MV-4-11 (cell line): ENCODE measurements at places on chromosomes 12 and 14.
A peak's percentile ranks its signal among the peaks of the same experiment; 100 is the strongest.

- DNase-seq: no peak
Observed at GRCh38 chr12:41418586-41418985, 230.5 kb downstream of the PDZRN4 start.

GRCh38 chr12:71694099-71694820, 8.4 kb downstream of the TMEM19 start:
- no peak for DNase-seq

DNA sequence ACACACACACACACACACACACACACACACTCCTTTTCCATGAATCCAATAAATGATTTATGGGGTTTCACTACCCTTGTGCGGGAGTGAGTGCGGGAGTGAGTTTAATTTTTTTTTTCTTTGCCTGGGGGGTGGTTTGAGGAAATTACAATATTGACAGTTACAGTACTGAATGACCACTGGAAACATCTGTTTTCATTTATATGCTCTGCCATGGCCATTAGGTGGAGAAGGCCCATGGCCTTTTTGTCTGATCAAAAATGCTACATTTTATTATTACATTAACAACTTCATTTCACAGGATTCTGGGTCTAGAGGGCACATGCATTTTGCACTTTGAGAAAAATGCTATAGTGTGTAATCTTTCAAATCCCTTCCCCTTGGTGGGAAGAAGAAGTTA, 5.9 kb downstream of the TBX3 start:
- DNase-seq: no peak

DNA sequence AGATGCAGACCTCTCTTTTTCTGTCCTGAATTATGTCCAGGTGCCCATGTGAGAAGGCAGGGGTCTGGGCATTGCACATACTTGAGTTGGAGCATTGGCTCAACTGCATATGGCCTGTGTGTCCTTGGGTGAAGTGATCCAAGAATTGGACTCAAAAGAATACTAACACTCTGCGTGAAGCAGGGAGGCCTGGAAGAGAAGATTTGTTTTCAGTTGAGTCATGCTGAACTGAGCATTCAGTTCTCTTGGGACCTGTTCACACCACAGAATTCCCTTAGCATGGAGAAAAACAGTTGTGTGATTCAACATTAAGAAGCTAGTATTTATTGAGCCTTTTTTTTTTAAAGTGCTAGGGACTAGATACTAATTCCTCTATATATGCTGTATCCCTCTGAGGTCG, 164.7 kb upstream of the TBX3 start:
- no peak for DNase-seq

GRCh38 chr12:14540801-14541462, 26.8 kb downstream of the PLBD1 start:
- DNase-seq: no peak

- no peak for DNase-seq
Observed at GRCh38 chr14:95458459-95458858, 58.0 kb downstream of the SYNE3 start.

- DNase-seq: no peak
Observed at GRCh38 chr12:124319368-124320050, 24.6 kb downstream of the RFLNA start.

DNA sequence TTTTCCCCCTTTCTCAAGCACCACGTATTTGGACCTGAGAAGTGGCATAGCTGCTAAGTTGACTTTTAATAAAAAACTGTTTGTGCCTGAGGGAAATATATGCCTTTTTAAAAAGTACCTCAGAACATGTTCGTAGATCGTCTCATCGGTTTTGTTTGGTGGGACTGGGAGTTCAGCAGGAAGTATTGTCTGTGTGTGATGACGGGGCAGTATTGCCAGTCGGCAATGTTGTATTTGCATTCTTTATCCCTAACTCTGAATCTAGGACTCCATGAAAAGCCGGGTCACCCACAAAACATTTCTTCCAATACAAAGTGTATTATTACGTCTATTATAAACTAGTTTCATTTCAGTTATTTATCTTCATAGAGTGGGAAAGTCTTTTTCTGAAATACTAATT, 19.7 kb upstream of the FGD4 start:
- no peak for DNase-seq

GRCh38 chr12:28456934-28457710, 266.9 kb downstream of the CCDC91 start:
- DNase-seq: no peak

- DNase-seq: no peak
Observed at GRCh38 chr12:82242729-82243128, 115.5 kb downstream of the CCDC59 start.

GRCh38 chr12:47935184-47935583, 28.2 kb upstream of the TMEM106C start:
- no peak for DNase-seq

GRCh38 chr12:116916122-116916521, 5.4 kb downstream of the FBXW8 start:
- no peak for DNase-seq

DNA sequence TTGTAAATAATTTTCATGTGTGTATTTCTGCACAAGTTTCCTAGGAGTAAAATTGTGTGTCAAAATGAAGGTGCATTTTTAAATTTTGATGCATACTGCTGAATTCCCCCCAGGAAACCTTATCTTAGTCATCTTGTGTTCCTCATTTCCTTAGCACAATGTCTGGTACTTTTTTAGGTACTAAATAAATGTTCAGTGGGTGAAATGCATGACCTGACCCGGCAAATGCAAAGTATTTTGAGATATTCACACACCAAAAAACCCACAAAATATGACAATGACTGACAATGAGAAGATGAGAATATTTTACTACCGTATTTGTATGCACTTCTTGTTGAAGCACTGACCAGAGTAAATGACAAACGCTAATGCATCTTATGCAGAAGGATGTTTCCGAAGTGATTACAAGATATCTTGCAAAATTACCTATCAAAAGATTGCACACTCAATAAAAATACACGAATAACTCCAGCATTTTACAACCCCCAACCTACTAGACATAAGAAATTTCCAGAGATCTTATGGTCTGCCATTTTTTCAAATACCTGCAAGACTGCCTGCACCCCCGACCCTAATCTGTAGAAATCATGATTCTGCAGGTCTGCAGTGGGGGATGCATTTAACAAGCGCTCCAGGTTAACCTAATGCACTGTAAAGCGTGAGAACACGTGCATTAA, 895 bp upstream of the PRKAB1 start:
- DNase-seq: peak; percentile 22

DNA sequence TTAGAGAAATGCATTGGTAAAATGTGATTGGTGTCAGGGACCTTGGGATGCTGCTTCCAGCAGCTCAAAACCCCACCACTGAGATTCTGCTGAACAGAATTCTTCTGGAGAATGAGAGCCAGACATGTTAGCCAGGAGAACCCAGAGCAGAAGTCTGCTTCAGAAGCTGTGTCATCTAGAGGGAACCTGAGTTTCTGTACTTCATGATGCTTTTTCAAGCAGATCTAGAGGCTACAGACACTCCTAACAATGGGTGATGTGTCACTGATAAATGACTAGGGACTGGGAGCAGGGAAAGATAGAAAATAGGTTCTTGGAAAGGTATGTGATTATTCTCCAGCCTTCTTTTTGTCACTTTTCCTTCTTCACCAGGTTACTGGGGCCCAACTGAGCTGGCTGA, 41.6 kb downstream of the KANSL2 start:
- no peak for DNase-seq

DNA sequence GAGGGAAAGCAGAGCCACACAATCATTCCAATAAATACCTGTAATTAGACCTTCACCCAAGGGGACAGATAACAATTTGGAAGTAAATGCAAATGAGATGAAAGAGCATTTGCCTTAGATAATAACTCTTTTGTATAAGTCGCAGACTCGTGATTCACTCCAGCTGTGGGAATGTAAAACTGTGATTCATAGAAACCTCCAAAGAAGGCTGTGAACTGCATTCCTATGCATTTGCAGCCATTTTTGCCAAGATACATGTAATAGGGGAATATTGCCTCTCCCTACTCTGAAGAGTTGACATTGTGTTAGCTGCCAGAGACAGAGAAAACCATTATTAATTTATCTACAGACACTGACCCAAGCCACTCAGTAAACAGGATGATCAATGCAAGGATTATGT, 181.9 kb upstream of the ARHGAP5 start:
- DNase-seq: no peak

- no peak for DNase-seq
Observed at GRCh38 chr12:76813265-76813664, 49.4 kb downstream of the ZDHHC17 start.

- no peak for DNase-seq
Observed at GRCh38 chr14:28542040-28542439, 224.5 kb upstream of the FOXG1 start.

GRCh38 chr14:37610945-37611523, 15.6 kb downstream of the TTC6 start:
- no peak for DNase-seq

GRCh38 chr12:95623554-95624170, 72.4 kb upstream of the USP44 start:
- no peak for DNase-seq

- DNase-seq: no peak
Observed at GRCh38 chr14:64611358-64612020, 61.7 kb downstream of the PPP1R36 start.

GRCh38 chr12:96106137-96106536, 70.8 kb upstream of the LTA4H start:
- DNase-seq: no peak

DNA sequence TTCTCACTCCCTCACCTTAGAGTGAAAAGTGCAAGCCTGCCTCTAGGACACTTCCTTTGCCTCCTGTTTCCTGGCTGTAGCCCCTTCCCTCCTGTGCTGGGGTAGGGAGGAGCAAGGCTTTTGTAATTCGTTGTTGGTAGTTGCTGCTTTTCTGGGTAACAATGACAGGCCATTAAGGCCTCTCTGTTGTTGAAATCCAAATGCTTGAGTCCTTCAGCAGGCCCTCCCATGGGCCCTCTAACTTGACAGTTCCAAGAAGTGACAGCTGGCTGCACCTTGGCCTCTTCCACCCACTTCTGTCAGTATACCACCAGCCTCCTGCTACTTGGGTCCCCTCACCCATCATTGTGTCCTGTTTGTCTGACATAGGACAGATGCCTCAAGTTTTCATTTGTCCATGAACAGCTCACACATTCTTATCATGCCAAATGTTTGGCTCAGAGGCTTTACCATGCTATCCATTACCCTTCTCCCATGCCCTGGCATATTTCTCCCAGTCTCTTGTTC, 103.7 kb upstream of the PDE3A start:
- DNase-seq: no peak

GRCh38 chr12:68348419-68348818, 16.3 kb upstream of the MDM1 start:
- DNase-seq: no peak

DNA sequence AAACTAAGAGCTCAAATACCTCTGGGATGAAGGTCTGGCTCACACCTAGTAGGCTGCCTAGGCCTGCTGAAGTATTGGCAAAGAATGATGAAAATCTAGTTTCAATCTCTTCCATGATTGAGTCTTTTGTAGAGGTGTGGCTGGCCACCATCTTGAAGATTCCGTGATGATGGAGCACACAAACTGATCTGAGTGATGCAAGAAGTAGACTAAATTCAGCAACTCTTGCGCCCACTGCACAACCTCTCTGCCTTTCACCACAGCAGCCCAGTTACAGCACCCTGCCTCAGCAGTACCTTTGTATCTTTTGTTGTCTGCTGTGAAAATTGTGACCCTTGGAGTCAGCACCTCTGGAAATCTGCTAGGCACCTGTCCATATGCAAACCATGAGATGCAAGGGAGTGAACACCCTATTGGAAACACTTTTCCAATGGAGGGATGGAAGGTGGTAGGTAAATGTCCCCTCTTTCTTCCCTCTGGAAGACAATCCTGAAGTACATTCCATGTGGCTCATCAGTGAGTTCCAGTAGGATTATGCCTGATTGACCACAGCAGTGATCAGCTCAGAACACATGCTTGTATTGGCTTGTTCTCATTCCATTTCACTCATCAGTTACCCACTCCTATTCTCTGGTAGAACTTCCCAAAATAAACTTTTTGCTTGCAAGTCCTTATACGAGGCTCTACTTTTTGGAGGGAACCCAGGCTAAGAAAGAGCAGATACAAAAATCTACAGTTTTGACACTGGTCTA, 58.6 kb downstream of the BTBD7 start:
- DNase-seq: no peak

DNA sequence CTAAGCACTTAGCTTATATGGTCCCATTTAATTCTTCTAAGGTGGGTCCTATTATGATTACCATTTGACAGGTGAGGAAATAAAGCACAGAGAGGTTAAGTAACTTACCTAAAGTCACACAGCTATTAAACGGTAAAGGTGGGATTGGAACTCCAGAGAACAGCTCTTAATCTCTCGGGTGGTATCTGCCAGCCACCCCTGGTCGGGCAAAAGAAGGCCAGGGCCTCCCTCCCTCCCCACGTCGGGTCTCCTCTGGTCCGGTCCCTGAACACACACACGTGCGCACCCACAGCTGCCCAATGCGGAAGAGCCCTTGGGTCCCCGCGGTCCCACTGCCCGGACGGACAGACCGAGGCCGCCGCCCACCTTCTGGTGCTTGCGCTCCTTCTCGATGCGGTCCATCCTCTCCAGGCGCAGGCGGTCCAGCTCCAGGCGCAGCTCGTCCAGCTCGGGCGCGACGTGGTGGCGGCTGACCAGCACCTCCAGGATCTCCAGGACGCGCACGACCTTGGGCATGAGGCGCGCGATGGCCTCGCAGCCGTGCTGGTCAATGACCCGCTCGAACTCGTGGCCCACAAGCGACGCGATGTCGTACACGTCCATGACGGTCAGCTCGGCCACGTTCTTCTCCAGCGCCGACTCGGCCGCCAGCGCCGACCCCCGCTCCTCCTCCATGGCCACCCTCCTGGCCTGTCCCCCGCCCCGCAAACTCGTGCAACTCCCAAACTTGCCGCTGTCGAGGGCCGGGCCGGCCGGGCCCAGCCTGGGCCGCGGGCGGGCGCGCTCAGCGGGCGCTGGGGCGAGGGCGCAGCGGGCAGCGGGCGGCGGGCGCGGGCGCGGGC, 490 bp downstream of the RILPL1 start:
- no peak for DNase-seq

DNA sequence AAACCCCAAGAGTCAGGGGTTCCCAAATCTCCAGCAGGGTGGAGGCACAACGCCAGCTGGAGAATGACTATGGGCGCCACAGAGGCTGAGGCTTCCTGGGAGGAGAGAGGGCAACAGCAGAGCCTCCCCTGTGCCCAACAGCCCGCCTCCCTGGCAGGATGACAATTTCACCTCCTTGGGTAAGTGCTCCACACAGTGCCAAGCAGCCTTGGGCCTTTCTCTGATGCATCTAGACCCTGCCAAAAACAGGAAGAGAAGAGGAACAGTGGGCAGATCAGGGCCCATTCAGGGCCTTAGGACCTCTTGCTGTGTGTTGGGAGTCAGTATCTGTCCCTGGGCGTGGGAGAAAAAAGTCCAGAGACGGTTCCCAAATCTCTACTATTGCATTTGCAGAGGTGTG, 5.0 kb upstream of the OR10P1 start:
- peak; percentile 24 for DNase-seq

- no peak for DNase-seq
Observed at GRCh38 chr12:42182394-42182793, 37.7 kb upstream of the GXYLT1 start.

DNA sequence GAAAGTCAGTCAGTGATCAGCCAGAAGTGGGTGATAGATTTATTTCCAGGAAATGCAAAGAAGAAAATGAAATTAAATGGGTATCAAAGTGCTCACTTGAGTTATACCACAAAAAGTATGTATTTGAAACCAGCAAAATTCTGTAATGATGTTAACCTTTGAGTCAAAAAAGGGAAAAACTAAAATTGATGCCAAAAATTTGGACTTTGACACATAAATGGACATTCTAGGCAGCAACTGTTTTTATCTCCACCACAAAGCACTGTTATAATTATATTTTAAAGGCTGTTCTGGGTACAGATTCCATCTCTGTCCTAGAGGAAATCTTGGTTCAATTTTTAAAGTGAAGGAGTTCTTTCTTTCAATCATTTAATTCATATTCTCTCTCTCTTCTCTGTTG, 31.7 kb upstream of the KCNJ8 start:
- no peak for DNase-seq
